ENCODE measurements at places on chromosomes 3 and 15.

DNA sequence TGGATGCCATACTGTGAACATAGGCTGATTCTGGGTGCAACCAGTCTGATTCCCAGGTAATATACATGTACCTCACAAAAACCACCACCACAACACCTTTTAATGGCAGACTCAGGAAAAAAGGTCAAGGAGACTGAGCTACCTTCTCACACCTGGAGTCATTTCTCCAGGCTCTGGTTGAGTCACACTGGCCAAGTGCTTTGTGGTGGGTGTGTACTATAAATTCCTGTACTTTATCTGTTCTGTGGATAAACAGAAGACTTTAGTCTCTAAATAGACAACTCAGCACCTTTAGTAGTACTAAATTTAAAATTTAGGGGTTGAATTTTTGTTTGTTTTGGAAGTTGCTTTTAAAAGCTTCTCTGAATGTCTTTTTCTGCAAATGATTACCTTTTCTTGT, 46.7 kb downstream of the TOP2B start:
- no peak for DNase-seq

DNA sequence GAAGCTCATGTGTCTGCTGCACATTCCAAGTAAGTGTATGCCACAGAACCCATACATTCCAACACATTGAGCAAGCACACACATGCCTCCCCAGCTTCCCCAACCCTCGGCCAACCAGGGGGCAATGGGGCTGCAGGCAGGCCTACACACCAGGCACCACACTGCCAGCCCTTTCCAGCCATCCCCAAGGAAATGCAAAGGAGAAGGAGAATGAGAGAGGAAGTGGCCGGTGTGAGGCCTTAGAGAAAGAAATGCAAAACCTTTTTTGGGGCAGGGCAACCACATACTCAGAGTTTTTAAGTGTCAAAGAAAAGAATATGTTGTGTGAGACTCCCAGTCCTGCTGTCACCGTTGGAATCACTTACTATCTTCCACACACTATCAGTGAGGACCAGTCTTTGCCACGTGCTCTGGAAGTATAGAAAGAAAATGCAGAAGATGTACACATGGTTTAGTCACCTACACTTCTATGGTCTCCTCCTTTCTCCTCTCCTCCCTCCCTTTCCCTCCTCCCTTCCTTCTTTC, 11.1 kb downstream of the IGF2BP2 start:
- peak; percentile 59 for DNase-seq

GRCh38 chr15:64251658-64252057, 88.8 kb upstream of the PPIB start:
- no peak for DNase-seq

- DNase-seq, result no peak
Measured at GRCh38 chr15:62445244-62445643, 280.2 kb upstream of the C2CD4B start.

DNA sequence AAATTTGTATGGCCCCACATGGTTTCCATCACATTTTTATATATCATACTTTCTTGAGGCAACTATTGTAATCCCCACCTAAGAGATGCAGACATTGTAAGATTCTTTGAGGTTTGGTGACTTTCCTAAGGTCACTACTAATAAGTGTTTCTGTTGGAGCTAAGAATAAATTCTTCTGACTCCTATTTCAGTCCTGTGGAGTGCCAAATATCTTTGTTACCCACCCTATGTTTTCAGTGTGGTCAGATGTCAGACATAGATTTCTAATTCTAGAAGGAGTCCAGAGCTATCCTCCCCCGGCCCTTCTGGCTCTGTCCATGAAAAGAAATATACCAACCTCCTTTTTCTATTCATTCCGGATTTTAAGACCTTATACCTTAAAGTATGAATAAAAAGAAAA, 46.2 kb upstream of the FILIP1L start:
- DNase-seq, result no peak

DNA sequence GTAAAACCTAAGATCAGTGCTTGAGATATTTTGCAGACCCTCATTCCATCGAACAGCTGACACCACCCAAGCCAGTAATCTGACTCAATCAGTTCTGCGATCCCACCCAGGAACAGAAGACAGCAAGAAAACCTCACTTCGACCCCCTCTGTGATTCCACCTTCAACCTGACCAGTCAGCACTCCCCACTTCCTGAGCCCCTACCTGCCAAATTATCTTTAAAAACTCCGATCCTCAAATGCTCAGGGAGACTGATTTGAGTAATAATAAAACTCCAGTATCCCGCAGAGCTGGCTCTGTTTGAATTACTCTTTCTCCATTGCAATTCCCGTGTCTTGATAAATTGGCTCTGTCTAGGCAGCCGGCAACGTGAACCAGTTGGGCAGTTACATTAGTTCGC, 25.7 kb upstream of the CLDN16 start:
- DNase-seq, result no peak

GRCh38 chr3:175307642-175308041, 448.5 kb downstream of the NAALADL2 start:
- DNase-seq, result no peak

- peak; percentile 48 for DNase-seq
Measured at GRCh38 chr3:98612587-98612986, 19.2 kb upstream of the CPOX start.

GRCh38 chr3:63555767-63556166, 96.7 kb upstream of the SNTN start:
- no peak for DNase-seq

DNA sequence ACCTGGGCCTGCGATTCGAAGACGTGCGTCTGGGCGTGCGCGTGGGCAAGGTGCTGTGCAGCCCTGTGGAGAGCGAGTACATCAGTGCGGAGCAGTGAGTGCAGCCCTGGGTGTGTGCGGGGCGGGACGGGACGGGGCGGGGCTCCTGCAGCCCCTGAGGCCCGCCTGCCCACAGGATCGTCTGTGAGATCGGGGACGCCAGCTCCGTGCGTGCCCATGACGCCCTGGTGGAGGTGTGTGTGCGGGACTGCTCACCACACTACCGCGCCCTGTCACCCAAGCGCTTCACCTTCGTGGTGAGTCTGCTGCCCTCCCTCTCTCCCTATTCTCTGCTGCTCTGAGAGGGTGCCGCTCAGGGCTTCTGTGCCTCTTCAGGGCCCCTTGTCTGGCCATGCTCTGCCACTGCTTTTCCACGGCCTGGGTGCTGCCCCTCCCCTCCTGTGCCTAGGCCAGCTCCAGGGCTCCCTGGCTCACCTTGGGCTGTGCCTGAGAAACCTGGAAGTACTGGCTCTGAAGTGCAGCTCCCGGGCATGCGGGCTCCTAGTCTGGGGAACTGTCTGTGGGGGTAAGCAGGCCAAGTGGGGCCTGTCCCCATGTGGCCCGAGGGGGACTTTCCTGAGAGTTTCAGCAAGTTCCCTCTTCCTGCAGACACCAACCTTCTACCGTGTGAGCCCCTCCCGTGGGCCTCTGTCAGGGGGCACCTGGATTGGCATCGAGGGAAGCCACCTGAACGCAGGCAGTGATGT, 31.8 kb downstream of the PLXNA1 start:
- DNase-seq, result no peak

DNA sequence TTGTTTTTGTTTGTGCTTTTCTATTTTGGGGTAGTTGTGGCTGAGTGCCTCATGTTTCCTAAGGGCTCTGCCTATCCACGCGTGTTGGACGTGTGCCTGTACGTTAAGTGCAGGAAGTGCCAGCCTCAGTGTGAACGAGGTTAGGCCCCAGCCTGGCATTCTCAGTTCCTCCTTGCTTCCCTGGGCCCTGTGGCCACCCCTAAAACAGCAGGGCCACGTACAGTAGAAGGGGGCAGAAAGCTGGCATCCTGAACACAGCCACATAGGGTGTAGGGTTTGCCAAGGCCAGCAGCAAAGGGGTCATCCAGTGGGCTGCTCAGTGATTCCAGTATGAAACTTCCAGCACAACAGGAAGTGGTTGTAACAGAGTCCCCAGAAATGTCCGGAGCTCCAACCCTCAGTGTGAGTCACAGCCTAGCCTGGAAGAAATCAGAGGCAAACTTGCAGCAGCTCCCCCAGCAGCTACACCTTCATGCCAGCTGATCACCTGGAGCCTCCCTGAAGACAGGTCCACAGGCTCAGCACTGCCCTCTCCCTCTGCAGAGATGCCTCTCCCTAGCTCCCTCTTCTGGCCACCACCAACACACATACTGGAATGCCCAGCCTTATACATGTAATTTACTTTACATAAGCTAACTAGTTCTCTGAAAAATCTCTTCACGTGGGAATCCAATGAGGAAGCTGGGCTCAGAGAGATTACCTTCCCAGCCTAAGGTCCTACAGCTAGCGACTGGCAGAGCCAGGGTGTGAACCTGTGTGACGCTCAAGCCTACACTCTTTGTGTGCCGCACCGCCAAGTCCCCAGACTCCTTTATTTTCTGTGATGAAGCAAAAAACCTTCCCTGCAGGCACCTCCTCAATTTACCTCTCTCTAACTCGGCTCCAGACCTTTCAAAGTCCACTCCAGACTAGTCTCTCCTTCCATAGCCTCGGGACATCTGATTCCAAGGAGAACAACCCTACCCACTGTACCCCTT, 26.6 kb downstream of the ILDR1 start:
- peak; percentile 95 for DNase-seq

DNA sequence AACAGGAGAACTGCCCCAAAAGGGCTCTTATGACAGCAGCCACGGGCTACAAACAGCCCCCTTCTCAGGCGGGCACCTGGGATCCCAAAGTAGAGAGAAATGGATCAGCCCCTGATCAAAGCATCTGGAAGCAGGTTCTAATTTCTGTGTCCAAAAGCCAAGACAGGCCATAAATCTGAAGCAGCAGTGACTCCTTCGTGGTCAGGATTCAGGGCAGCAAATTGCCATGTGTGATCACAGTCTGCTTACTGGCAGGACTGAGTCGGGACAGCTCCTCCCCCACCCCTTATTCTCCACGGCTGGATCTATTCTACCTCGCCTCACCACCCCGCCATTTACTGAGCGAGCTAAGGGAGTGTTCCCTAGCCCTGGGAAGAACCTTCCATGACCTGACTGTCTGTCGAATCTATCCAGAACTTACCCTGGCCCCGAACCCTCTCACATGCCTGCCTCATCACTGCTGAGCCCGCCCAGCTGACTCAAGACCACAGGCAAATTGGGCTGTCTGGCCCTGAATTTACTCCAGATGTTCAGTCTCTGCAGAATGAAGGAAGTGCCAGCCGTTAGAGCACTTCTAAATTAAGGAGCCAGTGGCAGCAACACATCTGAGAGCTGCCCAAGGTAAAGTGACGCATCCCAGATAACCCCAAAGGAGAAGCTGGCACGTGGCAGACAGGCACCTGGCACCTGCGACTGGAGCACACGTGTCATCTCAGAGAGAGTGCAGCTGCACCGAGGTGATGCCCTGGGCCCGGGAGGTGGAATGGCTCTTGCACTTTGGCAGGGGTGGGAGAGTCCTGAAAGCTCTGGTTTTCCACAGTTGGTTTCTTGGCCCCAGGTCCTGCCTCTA, 1.3 kb downstream of the LRRC15 start:
- peak; percentile 71 for DNase-seq

Measured in MV-4-11 (cell line).